Hindlimb muscle (tissue), 1 donor: ENCODE measurements at places on chromosomes 2 and 18. TPM values are rescaled to one million over a fixed set of nuclear protein-coding genes. Genes with fewer than 3 reads are reported as not detected.

DNA sequence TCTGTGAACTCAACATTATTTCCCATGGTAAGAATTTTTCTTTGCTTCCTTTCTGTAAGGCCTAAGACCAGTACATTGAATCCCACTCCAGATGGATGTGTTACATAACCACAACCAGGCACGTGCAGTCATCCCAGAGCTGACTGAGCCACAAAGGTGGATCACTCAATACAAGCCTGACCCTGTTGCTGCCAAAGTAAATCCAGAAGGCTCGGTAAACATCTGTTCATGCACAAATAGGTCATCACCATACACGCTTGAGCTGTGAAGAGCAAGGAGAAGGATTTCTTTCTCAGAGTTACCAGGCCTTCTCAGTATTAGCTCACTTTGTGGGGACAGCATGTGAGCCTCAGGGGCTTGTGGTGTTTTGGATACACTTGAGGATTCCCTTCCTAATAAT lies 791.4 kb upstream of the FANCL start:
- no peak for DNase-seq

GRCh38 chr2:54054271-54054670 lies 61.1 kb upstream of the ACYP2 start:
- DNase-seq, result no peak

- DNase-seq, result no peak
Measured at GRCh38 chr2:165427686-165428085, 41.8 kb upstream of the CSRNP3 start.

GRCh38 chr2:151853070-151853758 lies 25.0 kb upstream of the ARL5A start:
- DNase-seq, result no peak

DNA sequence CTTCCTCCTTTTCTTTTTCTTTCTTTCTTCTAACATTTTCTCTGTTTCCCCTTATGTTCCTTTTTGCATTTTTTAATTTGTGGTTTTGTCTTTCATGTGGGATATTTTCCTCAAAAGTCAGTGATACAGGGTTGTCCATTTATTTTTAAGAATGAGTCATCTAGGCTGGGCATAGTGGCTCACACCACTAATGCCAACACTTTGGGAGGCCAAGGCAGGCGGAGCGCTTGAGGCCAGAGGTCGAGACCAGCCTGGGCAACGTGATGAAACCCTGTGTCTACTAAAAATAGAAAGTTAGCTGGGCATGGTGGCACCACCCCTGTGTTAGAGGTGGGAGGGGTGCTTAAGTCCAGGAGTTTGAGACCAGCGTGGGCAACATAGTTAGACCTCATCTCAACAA lies 35.8 kb downstream of the KATNAL2 start:
- no peak for DNase-seq

DNA sequence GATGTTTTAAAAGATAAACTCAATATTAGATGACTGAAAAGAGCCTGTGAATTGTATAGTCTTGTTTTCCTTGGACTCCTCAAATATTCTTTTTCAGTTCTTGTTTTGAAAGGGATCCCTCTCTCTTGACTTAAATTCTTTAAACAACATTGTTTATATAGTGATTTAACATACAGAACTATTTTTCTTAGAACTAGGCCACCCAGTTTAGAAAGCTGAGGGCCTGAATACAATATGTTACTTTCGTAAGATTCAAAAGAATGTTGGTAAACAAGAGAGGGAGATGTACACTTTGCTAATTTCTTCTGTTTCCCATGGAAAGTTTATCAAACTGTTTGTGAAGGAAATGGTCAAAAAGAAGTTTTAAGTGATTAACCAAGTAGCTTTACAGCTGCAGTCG lies 5.5 kb upstream of the TSPYL6 start:
- DNase-seq, result no peak

GRCh38 chr2:234643407-234643806 lies 146.5 kb upstream of the ARL4C start:
- no peak for DNase-seq

DNA sequence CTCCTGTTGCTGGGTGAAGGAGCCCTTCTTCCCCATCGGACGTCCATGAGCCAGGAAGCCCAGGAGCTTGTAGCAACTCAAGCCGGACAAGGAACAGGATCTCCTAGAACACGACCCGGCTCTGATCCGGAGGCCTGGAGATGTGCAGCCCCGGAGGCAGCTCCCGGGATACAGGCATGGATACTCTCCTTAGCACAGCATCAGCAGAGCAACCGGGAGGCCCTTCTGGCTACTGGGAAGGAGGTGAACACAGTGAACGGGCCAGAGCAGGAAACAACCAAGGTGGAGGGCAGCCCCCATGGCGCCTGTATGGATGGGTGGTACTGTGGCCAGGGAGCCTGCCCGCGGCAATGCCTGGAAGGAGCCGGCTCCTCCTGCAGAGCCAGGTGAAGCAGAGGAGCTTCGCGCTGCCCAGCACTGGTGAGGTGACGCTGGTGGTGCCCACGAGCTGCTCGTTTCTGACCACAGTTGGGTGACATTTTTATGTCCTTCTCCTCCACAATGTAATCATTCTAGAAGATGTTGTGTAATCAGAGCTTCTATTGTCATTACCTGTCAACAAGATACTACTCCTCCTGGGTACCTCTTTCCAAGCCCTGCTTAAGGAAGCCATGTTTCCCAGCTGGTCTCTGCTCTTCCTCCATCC lies 94.3 kb downstream of the TWIST2 start:
- DNase-seq, result no peak

DNA sequence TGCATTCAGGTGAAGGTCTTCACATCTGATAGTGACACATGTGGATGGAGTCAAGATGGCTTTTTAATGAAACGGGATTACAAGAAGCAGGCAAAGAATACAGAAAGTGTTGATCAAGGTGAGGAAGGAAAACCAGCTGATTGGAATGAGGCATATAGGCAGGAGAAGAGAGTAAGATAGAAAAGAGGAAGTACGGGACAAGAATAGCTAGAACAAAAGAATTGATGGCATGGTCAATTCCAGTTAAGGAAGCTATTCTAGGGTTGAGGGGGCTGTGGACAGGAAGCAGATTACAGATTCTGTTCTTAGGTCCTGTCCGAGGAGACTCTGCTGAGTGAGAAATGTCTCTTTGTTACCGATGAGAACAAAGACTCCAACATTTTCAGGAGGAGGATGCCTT lies 13.2 kb upstream of the NCK2 start:
- DNase-seq, result no peak

DNA sequence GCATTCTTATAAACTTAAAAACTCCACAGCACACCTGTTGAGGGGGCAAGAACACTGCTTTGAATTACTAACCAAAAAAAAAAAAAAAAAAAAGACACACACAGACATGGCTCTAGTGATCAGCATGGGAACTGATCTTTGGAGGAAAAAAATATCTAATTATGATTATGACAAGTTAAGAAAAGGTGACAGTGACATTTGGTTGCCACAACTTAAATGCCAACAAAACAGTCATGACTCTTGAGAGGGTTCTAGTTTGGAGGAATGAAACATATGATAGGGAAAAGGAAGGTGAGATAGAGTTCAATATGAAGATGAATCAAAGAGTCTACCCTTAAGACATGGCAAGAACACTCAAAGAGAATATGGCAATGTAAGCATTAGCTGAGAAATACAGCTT lies 20.6 kb downstream of the USP37 start:
- no peak for DNase-seq

DNA sequence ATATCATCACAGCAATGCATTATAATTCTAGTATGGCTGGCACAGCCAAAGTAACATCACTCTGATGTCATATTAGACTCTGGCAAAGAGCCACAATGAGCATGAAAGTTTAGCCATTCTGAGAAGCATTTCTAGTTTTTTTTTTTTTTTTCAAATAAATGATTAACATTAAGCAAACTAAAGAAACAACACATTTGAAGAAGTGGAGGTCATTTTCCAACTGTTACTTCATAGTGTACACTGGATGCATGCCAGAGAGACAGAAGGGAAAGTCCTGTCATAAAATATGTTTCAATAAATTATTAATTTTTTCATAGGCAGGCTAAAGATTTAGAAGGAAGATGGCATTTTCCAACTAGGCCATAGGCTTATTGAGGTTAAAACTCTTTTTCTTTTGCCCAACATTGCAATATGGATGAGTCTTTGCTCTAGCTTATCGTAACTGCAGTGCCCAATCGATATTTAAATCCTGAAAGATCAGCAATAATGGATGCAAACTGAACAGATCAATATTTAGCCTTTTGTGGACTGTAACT lies 1630.4 kb upstream of the ACVR2A start:
- DNase-seq, result no peak

The RANBP2 gene
- polyA plus RNA-seq, result 30.9 TPM

DNA sequence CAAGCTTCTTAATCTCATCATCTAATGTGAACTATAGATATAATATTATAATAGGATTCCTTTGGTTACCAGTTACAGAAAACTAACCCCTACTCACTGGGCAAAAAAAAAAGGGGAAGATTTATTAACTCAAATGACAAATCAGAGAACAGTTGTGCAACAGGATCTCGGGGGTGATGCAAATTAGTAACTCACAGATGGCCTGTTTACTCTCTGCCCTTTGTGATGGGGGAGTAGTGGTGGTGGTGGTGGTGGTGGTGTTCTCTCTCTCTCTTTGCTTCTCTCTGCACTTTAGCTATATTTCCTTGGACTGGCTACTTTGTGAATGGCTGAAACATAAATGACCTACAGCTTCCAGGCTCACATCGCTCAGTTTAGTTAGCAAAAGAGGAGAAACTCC lies 59.0 kb downstream of the TMEM247 start:
- no peak for DNase-seq

The OST4 gene
- polyA plus RNA-seq, result 202 TPM

The MCFD2 gene
- polyA plus RNA-seq, result 37.4 TPM

- no peak for DNase-seq
Measured at GRCh38 chr2:6784291-6784690, 81.4 kb downstream of the CMPK2 start.

- no peak for DNase-seq
Measured at GRCh38 chr2:177460973-177461585, 68.5 kb downstream of the AGPS start.

DNA sequence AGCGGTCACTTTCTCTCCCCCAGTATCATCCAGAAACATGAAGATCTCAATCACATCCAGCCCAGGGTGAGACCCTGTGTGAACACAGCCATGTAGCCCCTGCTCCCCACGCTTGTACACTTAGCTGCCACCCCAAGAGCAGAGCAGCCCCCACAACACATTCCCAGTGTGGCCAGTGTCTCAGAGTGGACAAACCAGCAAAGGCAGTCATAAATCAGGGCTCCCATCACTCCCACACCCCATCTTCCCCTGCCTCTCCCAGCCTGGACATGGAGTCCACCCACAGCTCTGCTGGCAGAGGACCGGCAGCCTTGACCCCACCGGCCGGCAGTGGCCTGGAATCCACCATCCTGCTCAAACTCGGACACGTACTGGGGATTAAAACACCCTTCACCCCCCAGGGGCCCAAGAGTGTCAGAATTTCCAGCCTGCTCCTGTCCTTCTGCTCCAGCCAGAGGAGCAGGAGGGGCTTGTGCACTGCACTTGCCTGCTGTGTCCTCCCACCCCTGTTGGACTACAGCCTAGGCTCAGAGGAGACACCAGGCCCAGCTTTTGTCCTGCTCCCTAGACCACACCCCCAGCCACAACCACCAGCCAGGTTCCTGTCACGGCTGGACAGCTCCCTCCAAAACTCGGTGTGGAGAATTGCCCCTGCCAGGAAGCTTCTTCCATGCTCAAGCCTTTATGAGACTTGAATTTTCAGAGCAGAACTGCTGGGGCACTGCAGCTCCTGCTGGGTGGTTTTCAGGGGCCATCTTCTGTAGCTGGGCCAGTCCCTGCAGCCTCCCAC lies 206.1 kb downstream of the SMAD2 start:
- no peak for DNase-seq

- DNase-seq, result no peak
Measured at GRCh38 chr2:74221091-74221490, 22.7 kb downstream of the MTHFD2 start.

DNA sequence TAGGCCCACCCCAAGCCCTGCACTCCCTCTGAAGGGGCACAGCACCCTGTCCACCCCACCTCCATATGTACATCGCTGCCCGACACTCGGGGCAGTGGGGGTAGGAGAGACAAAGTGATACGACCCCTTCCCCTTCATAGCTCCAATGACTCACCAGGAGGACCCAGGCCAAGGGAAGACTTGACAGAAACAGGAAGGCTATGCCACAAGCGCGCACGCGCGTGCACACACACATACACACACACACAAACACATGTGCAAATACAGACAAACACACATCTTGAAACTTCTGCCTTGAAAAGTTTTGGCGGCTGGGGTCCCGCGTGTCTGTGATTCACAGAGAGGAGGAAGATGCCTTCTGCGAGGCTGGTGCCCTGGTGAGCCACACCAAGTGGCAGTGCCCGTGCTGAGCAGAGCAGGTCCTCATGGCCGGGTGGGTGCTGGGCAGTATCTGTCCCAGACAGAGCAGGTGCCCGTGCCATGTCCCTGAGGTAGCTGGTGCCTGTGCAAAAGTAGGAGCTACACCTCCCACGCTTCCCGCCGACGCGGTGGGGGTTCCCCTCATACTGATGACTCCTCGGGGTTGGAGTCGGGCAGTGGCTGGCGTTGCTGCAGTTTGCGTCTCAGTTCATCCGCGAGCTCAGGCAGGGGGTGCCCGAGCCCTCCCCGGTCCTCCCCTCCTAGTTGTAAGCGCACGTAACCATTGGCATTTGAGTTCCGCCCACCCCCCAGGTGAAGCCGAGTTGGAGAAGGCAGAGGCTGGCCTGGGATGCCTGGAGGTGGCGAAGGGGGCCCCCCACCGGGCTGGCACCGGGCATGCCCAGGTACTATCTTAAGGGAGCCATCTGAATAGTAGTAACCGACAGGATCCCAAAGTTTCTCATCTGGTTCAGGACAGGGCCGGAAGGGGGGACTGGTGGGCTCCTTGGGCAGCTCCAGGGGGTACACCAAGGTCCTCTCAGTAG lies 2.5 kb upstream of the ANKRD39 start:
- DNase-seq, result no peak

DNA sequence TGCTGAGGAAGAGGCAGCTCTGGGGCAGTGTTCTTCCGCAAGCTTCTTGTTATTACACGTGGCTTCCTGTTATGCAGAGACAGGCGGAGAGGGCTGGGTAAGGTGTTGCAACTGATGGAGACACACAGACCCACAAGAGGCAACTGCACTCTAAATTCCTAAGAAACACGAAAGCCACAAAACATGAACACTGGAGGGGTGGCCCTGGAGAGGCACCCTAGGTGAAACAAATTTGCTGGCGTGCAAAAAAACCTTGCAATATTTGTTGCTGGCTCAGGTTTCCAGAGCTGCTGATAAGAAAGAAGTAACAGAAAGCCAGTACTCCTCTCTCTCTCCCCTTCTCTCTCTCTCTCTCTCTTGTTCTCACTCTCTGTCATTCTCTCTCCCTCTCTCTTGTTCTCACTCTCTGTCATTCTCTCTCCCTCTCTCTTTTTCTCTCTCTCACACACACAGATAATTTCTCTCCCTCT lies 31.8 kb downstream of the ARHGAP25 start:
- DNase-seq, result no peak

DNA sequence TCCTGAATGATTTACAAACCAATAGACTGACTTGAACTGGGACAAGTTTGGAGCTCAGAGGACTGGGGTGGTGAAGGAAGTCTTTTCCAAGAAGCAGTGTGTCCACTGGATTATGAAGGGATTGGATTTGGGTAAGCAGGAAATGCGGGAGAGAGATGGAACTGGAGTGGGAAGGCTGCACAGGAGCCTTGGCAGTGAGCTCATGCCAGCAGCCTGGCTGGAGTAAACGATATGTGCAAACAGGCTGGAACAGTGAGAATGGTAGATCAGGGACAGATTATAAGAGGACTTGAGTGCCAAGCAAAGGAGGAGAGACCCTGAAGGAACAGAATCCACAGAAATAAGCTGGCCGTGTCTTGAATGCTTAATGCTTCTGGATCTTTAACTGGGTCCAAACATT lies 121.9 kb upstream of the GATA6 start:
- DNase-seq, result no peak
